ENCODE measurements at places on chromosomes 2 and 18. TPM values are rescaled to one million over a fixed set of nuclear protein-coding genes. Genes with fewer than 3 reads are reported as not detected.

EPHA4 gene
- total RNA-seq = 20.6 TPM

RAB6C gene
- 0.16 TPM for total RNA-seq

EFR3B gene
- total RNA-seq = 15.4 TPM

WDPCP gene
- 27.7 TPM for total RNA-seq

NPPC gene
- 0.73 TPM for total RNA-seq

IL1A gene
- 3.9 TPM for total RNA-seq

RESP18 gene
- total RNA-seq = not detected

RSAD2 gene
- 3.7 TPM for total RNA-seq

DNA sequence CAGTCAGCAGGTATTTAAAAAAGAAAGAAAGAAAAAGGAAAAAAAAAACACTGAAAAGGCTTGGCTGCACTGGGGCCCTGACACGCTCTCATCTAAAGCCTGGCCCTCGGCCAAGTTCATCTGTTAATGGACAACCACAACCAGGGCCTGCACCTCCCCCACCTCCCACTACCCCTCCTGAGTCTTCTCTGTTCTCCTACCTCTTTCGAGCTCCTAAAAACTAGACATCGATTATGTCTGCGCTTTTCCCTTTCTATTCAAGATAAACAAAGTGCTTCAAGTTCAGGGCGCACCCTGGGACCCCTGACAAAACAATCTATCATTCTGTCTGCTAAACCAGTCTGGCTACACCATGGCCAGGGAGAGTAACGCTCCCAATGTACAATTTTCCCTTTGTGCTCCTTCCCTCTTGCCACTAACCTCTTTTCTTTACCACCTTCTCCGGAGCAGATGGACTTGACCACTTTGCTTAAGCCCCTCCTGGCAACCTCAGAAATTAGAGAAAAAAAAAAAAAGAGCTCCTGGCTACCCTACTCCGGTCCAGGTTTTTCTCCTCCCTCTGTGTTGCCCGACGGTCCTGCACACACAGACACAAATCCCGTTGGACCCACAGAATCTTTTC, 22.7 kb downstream of the BCL11A start:
- H3K36me3 ChIP-seq = peaks cover 11% of the 10 kb centered on the region
- peak overlapping the region; percentile 51 for H3K4me3 ChIP-seq
- H3K27me3 ChIP-seq = no peaks in the 10 kb centered on the region
- peak; percentile 77 for DNase-seq
- H3K4me1 ChIP-seq = peaks cover 91% of the 10 kb centered on the region

- no peaks in the 10 kb centered on the region for H3K36me3 ChIP-seq
- H3K4me3 ChIP-seq = no peak overlapping the region
- H3K27me3 ChIP-seq = no peaks in the 10 kb centered on the region
- H3K4me1 ChIP-seq = peaks cover 7% of the 10 kb centered on the region
- no peak overlapping the region for H3K27ac ChIP-seq
Observed at GRCh38 chr2:17583166-17583565, 42.7 kb downstream of the VSNL1 start.

GRCh38 chr2:62140426-62141141, 55.3 kb upstream of the B3GNT2 start:
- H3K4me3 ChIP-seq = no peak overlapping the region
- DNase-seq = no peak
- no peaks in the 10 kb centered on the region for H3K27me3 ChIP-seq
- H3K36me3 ChIP-seq = peaks cover 3% of the 10 kb centered on the region
- no peak overlapping the region for H3K27ac ChIP-seq

DNA sequence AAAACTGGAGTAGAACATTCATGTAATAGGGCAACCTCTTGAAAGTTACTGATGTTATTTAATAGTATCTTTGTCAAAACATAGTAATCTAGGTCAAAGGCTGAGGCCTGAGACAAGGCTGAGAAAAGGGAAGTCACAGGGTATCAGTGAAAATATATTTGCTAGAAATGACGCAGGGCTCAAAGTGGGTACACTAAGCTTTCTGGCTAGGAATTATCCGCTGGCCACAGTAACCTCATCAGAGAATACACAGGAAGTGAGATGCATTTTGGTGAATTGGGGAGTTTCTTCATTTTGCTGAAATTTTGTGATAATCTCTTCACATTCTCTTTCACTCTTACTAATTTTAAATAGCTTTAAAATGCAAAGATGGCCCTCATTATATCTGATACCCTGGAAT, 206.8 kb downstream of the OTX1 start:
- peaks cover 3% of the 10 kb centered on the region for H3K36me3 ChIP-seq
- no peak overlapping the region for H3K27ac ChIP-seq
- DNase-seq = no peak
- H3K4me1 ChIP-seq = no peaks in the 10 kb centered on the region
- H3K4me3 ChIP-seq = no peak overlapping the region

GRCh38 chr18:66342577-66342976, 261.3 kb downstream of the CDH19 start:
- no peaks in the 10 kb centered on the region for H3K36me3 ChIP-seq
- no peak overlapping the region for H3K4me3 ChIP-seq
- H3K27ac ChIP-seq = no peak overlapping the region
- H3K4me1 ChIP-seq = no peaks in the 10 kb centered on the region
- no peaks in the 10 kb centered on the region for H3K27me3 ChIP-seq

- no peak overlapping the region for H3K4me3 ChIP-seq
- peaks cover 30% of the 10 kb centered on the region for H3K27me3 ChIP-seq
- H3K27ac ChIP-seq = no peak overlapping the region
Observed at GRCh38 chr18:79599441-79599931, 80.1 kb upstream of the CTDP1 start.

GRCh38 chr2:3265981-3266924, 111.4 kb downstream of the EIPR1 start:
- peaks cover 5% of the 10 kb centered on the region for H3K36me3 ChIP-seq
- no peak for DNase-seq
- H3K4me3 ChIP-seq = no peak overlapping the region
- H3K27ac ChIP-seq = no peak overlapping the region

- DNase-seq = no peak
- H3K4me3 ChIP-seq = no peak overlapping the region
- no peak overlapping the region for H3K27ac ChIP-seq
- peaks cover 43% of the 10 kb centered on the region for H3K36me3 ChIP-seq
- H3K4me1 ChIP-seq = no peaks in the 10 kb centered on the region
- H3K27me3 ChIP-seq = no peaks in the 10 kb centered on the region
Observed at GRCh38 chr2:203072371-203072770, 57.7 kb downstream of the NBEAL1 start.

GRCh38 chr2:86584151-86584913, 21.1 kb upstream of the CHMP3 start:
- H3K4me3 ChIP-seq = no peak overlapping the region
- H3K36me3 ChIP-seq = no peaks in the 10 kb centered on the region
- no peak overlapping the region for H3K27ac ChIP-seq
- H3K4me1 ChIP-seq = no peaks in the 10 kb centered on the region
- no peak for DNase-seq

- H3K4me1 ChIP-seq = peaks cover 16% of the 10 kb centered on the region
- DNase-seq = no peak
- peaks cover 16% of the 10 kb centered on the region for H3K36me3 ChIP-seq
- H3K4me3 ChIP-seq = no peak overlapping the region
- H3K27ac ChIP-seq = no peak overlapping the region
Observed at GRCh38 chr2:224561234-224562005, 23.7 kb downstream of the CUL3 start.

DNA sequence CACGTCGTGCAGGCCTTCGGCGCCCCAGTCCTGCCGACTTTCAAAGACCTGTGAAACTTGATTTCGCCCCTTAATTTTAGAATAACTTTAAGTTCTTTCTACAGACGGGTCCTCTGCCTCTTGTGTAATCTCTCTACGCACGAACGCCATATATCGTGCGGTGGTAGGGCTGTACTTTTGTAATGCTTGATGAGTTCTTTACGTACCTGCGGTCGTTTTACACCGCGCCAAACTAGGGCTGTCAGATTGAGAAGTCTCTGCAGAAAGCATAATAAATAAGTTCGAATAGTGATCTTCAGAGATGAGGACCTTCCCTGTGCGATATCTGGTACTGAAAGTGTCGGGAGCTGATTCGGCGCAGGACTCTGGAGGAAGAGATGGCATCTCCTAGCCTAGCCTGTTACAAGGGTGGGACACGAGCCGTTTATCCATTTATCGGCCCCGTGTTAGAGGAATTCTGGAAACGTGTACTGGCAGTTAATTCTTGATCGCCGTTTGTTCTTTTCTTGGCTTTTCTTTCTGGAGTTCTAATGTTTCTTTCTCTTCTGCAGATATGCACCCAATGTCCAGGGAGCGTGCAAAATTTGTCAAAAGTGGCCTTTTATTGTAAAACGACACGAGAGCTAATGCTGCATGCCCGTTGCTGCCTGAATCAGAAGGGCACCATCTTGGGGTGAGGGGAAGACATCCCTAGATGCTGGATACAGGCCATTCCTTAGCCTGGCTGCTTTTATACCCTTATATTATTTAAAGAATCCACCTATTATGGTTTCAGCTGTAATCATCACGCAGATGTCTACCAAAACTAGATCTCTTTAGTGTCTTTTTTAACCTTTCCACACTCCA, 781 bp upstream of the SLC5A6 start:
- peaks cover 43% of the 10 kb centered on the region for H3K4me1 ChIP-seq
- no peak for DNase-seq
- no peaks in the 10 kb centered on the region for H3K36me3 ChIP-seq
- H3K27me3 ChIP-seq = no peaks in the 10 kb centered on the region
- H3K27ac ChIP-seq = peak overlapping the region; percentile 100

DNA sequence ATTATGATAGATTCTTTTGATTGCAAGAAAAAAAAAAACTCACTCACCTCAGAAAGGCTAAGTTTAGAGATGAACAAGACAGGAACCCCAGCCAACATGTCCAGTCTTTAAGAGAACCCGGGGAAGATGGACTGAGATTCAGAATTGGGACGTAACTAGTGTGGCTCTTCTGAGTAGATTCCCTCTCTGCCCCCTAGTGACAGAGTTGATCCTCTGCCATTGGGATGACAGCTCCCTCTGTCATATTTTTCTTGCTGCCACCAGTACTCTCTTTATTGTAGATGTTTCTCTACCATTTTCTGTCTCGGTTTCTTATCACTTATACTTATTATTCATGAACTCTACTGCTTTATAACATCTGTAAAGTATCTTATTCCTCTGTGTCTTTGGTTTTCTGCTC, 77.7 kb downstream of the GULP1 start:
- no peak overlapping the region for H3K27ac ChIP-seq
- H3K4me3 ChIP-seq = no peak overlapping the region
- no peaks in the 10 kb centered on the region for H3K36me3 ChIP-seq
- H3K4me1 ChIP-seq = peaks cover 17% of the 10 kb centered on the region

DNA sequence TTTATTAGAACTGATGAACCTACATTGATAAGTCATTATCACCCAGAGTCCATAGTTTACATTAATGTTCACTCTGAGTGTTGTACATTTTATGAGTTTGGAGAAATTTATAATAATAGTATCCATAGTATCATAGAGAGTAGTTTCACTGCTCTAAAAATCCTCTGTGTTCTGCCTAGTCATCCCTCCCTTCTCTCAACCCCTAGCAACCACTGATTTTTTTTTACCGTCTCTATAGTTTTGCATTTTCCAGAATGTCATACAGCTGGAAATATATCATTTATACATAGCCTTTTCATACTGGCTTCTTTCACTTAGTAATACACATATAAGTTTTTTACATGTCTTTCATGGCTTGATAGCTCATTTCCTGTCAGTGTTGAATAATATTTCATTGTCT, 231.1 kb downstream of the RAD51AP2 start:
- H3K36me3 ChIP-seq = no peaks in the 10 kb centered on the region
- H3K27ac ChIP-seq = no peak overlapping the region
- no peak for DNase-seq

GRCh38 chr2:160006475-160006874, 55.9 kb downstream of the PLA2R1 start:
- peaks cover 35% of the 10 kb centered on the region for H3K36me3 ChIP-seq
- peaks cover 17% of the 10 kb centered on the region for H3K4me1 ChIP-seq
- H3K4me3 ChIP-seq = no peak overlapping the region
- H3K27me3 ChIP-seq = no peaks in the 10 kb centered on the region

GRCh38 chr2:121018136-121019061, 266.6 kb downstream of the TFCP2L1 start:
- DNase-seq = no peak
- no peaks in the 10 kb centered on the region for H3K36me3 ChIP-seq
- no peaks in the 10 kb centered on the region for H3K27me3 ChIP-seq
- H3K4me1 ChIP-seq = no peaks in the 10 kb centered on the region
- no peak overlapping the region for H3K27ac ChIP-seq
- no peak overlapping the region for H3K4me3 ChIP-seq

DNA sequence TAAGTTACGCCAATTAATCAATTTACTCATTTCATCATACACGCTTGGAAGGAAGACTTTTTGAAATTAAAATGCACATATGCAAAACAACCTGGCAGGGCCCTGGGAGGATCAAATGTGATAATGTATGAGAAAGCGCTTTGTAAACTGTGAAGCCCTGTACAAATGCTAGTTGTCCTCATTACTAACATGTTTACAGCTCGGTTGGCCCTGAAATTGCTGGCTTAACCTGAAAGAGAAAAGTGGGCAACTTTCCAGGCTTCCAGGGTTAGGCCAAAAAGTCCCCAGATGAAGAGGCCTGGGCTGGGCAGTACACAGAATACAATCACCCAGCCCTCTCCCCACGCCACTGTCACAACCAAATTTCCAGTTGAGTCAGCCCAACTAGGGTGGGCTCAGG, 60.2 kb downstream of the DNMT3A start:
- H3K27ac ChIP-seq = no peak overlapping the region
- H3K27me3 ChIP-seq = no peaks in the 10 kb centered on the region
- H3K4me3 ChIP-seq = no peak overlapping the region
- peaks cover 13% of the 10 kb centered on the region for H3K36me3 ChIP-seq
- DNase-seq = no peak
- peaks cover 20% of the 10 kb centered on the region for H3K4me1 ChIP-seq

- H3K36me3 ChIP-seq = no peaks in the 10 kb centered on the region
- peaks cover 16% of the 10 kb centered on the region for H3K4me1 ChIP-seq
- peaks cover 2% of the 10 kb centered on the region for H3K27me3 ChIP-seq
- no peak overlapping the region for H3K27ac ChIP-seq
Observed at GRCh38 chr18:70382017-70382416, 93.2 kb downstream of the SOCS6 start.

GRCh38 chr2:113769555-113769954, 13.1 kb upstream of the SLC35F5 start:
- H3K27ac ChIP-seq = no peak overlapping the region
- no peaks in the 10 kb centered on the region for H3K4me1 ChIP-seq
- H3K27me3 ChIP-seq = no peaks in the 10 kb centered on the region
- H3K36me3 ChIP-seq = no peaks in the 10 kb centered on the region

- H3K36me3 ChIP-seq = no peaks in the 10 kb centered on the region
- DNase-seq = no peak
- peaks cover 95% of the 10 kb centered on the region for H3K27me3 ChIP-seq
- no peak overlapping the region for H3K4me3 ChIP-seq
- no peaks in the 10 kb centered on the region for H3K4me1 ChIP-seq
- no peak overlapping the region for H3K27ac ChIP-seq
Observed at GRCh38 chr2:104880076-104880475, 26.2 kb downstream of the POU3F3 start.

GRCh38 chr2:41881249-41881648, 166.6 kb upstream of the PKDCC start:
- H3K4me3 ChIP-seq = no peak overlapping the region
- no peak overlapping the region for H3K27ac ChIP-seq
- no peak for DNase-seq

- no peaks in the 10 kb centered on the region for H3K4me1 ChIP-seq
- DNase-seq = no peak
- no peak overlapping the region for H3K27ac ChIP-seq
- H3K4me3 ChIP-seq = no peak overlapping the region
- peaks cover 7% of the 10 kb centered on the region for H3K27me3 ChIP-seq
Observed at GRCh38 chr2:4219571-4219970, 516.2 kb downstream of the DCDC2C start.
